ENCODE measurements at places on chromosomes 4 and X. TPM values are rescaled to one million over a fixed set of nuclear protein-coding genes. Genes with fewer than 3 reads are reported as not detected.

Gene PAGE1
- not detected for total RNA-seq

Gene AGTR2
- 0.69 TPM for total RNA-seq

Gene MAMLD1
- total RNA-seq = 1.8 TPM

Gene ATXN3L
- total RNA-seq = not detected

Gene PABPC4L
- 0.66 TPM for total RNA-seq

Gene GYPE
- total RNA-seq = 0.16 TPM

Gene RS1
- total RNA-seq = not detected

Gene CT45A8
- total RNA-seq = not detected

Gene TMEM185A
- total RNA-seq = 42.2 TPM

Gene TMEM271
- not detected for total RNA-seq

Gene POF1B
- total RNA-seq = 4.7 TPM

Gene EGFL6
- not detected for total RNA-seq

Gene CCDC149
- 9.0 TPM for total RNA-seq

Gene CYTL1
- total RNA-seq = 0.47 TPM

Gene MAOB
- total RNA-seq = 157 TPM

Gene CENPI
- 0.27 TPM for total RNA-seq

Gene EFHC2
- total RNA-seq = 11.7 TPM

Gene CCKAR
- not detected for total RNA-seq

Gene GSX2
- not detected for total RNA-seq

Gene TMEM35A
- total RNA-seq = not detected

Gene FSTL5
- total RNA-seq = not detected

- no peak for DNase-seq
These were observed at the start of gene FGA for GRCh38 chr4:154590329-154591006. Gene FGA (minus strand): TSS chr4:154590742. CDS start chr4:154590687, 55 bp downstream.

GRCh38 chrX:9023293-9023692 lies 10.6 kb downstream of the FAM9B start:
- DNase-seq = no peak

DNA sequence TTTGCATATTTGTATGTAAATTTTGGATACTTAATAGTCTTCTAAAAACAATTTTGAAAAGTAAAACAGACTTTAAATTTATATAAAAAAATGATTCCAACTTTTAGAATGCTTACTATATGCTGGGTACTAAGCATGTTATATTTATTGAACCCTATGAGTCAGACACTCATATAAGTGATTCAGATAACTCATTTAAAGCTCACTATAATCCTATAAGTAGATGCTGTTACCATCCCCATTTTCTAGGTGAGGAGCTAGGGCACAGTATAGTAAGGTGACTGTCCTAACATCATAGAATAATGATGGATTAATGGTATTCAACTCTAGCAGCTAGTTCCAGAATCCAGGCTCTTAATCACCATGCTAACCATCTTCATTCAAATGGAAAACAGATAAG lies 877.0 kb upstream of the GRID2 start:
- no peak for DNase-seq

- no peak for DNase-seq
These were observed 241.5 kb upstream of the IGFBP7 start for GRCh38 chr4:57351731-57352130.

GRCh38 chrX:135340831-135341230 lies 31.6 kb downstream of the ETDC start:
- no peak for DNase-seq

- DNase-seq = no peak
These were observed 103.3 kb upstream of the LEF1 start for GRCh38 chr4:108272046-108272445.

DNA sequence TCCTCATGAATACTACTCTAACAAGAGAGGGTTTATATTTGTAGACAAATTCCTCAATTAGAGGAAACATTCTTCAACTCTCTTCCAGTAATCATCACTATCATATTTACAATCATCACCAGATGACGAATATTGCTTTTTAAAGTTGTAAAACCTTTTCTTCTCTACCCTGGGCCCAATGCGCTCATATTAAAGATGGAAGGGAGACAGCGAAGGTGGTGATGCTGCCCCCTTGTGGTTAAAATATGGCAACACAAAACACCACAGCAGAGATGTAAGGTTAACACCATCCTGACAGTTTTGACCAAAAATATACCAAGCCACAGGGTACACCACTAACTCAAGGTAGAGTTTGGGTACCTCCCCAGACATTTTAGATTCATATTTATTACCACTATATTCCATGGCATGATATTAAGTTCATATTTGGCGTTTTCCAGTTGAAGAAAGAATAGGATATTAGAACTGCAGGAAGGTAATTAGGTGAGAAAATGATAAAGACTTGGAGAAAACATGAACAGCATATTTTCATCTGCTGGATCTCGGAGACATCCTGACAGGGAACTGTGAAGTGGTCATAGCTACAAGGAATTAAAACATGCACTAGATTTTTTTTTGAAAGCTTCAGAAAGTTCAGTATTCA lies 72.8 kb downstream of the SLC9A7 start:
- DNase-seq = no peak

DNA sequence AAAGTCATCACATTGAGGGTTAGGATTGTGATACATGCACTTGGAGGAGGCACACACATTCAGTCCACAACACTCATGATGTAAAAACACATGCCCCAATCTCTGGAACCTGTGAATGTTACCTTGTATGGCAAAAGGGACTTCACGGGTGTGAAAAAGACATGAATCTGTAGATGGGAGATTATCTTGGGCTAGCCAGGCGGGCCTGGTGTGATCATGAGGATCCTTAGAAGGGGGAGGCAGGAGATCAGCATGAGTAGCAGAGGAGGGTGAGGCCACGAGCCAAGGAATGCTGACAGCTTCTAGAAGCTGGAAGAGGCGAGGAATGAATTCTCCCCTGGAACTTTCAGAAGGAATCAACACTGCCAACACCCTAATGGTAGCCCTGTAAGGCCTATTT lies 77.5 kb upstream of the ENPP6 start:
- DNase-seq = no peak

GRCh38 chrX:16516232-16516876 lies 133.6 kb upstream of the S100G start:
- DNase-seq = no peak

GRCh38 chr4:19520939-19521520 lies 730.7 kb upstream of the SLIT2 start:
- no peak for DNase-seq

- no peak for DNase-seq
These were observed 61.0 kb downstream of the RASGEF1B start for GRCh38 chr4:81410680-81411079.

DNA sequence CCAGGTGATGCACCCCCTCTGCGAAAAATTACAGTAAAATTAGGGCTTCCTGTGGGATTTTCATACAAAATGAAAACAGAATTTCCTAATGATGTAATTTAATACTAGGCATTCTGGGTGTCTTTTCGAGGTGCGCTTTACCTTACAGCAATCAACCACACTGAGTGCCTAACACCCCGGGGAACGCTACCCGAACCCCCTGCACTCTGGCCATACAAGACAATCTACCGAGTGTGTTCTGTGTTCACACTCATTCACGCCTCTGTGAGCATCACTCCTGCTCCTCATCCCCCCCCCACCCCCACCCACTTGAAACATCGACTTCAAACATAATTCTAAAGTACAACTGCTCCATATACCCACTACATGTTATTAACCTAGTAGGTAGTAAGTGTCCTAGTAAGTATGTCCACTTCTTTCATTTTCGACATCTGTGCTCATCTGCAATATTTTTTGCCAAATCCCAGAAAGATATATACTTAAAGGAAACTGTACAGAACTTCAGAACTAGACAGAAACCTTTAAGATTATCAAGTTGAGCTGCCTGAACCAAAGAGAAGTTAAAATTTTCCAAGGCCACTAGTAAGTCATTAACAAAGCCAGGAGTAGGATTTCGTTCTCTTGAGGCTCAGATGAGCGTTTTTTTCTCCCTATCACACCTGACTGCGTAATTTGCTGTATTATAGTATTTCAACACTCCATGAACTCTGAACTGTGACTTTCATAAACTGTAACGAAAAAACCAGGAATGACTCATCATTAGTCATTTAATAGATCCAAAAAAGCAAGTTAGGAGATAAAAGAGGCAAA lies 80.0 kb downstream of the FAT1 start:
- no peak for DNase-seq

GRCh38 chr4:66169341-66169740 lies 499.1 kb upstream of the EPHA5 start:
- no peak for DNase-seq

DNA sequence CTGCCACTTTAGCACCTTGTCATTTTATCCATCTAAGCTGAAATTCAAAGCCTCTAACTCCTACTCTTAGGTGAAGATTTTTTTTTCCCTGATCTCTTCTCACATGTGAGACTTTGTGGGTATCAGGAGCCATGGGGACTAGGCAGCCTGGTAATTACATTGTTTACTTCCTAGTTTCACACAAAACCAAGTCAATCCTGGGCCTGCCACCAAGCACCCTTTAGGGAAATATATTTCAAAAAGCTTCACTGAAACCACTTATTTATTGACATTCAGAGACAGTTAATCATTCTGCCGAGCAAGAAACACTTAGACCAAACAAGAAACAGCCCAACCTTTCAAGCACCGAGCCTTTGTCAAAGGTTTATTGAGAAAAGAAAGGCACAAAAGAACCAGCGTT lies 200.0 kb downstream of the RELL1 start:
- DNase-seq = no peak

DNA sequence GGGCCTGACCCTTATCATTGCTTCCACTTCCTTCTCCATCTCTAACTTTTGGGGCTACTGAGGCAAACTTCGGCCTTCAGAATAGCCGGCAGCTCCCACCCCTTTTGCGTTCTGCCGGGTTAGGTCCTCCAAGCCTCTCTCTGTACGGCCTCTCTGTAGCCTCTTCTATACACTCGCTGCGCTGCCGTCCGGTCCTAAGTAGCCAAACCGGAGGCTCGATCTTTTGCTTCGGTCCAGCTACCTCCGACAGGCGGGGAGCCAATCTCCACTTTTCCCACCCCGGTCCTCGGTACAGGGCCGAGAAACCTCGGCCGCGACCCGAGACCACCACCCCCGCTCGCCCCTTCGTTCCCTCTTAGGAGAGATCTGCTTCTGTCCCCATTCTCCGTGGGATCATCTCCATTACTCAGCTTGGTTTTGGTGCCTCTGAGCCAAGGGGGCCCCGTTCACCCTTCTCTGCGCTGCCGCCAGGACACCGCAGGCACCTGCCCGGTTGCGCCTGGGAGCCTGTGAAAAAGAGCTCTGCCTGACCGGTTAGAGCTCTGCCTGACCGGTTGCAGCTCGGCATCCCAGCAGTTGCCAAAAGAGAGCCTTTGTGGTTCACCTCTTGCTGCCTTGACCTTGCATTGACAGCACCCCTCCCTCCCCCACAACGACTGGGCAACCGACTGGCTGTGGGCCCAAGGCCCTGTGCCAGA lies 1.0 kb upstream of the HTR2C start:
- DNase-seq = no peak

DNA sequence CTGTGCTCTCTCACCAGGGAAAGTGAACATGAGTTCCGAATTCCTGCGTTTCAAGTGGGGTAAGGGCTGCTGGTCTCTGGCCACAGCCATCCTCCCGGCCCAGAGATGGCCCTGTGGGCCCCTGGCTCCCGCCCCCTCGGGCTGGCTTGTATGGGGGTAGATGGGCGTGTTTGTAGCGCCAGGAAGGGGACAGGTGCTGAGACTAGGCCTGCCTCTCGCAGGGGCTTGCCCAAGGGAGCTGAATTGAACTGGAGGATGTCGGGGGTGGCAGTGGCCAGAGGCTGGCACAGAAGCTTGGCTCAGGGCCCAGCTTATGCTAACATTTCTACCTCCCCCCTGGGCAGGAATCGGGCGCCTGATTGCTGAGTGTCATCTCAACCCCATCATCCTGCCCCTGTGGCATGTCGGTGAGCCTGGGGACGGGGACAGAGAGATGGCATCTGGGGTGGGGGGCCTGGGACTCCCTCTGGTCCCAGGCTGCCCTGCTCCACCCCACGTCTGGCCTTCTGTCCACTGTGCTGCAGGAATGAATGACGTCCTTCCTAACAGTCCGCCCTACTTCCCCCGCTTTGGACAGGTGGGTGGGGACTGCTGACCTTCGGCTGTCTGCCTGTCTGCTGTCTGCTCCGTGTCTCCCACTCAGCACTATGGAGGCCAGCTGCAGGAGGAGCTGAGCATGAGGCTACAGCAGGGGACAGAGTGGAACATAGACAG lies 8.5 kb downstream of the TAFAZZIN start:
- peak; percentile 46 for DNase-seq

GRCh38 chr4:85747882-85748491 lies 273.0 kb downstream of the ARHGAP24 start:
- DNase-seq = no peak

GRCh38 chr4:120869613-120870278 lies 52.8 kb downstream of the PRDM5 start:
- DNase-seq = no peak

GRCh38 chrX:139063364-139063763 lies 351.8 kb upstream of the FGF13 start:
- no peak for DNase-seq

GRCh38 chrX:1391707-1392375 lies at the start of gene SLC25A6:
Gene SLC25A6 (minus strand): TSS chrX:1392113. CDS start chrX:1392009, 104 bp downstream.
- DNase-seq = peak; percentile 100

- peak; percentile 98 for DNase-seq
These were observed at the start of gene BBS12 for GRCh38 chr4:122732329-122733026. Gene BBS12 (plus strand): TSS chr4:122732704. CDS start chr4:122741893, 9,189 bp downstream.

- no peak for DNase-seq
These were observed 48.5 kb downstream of the ZCCHC12 start for GRCh38 chrX:118872102-118872566.

DNA sequence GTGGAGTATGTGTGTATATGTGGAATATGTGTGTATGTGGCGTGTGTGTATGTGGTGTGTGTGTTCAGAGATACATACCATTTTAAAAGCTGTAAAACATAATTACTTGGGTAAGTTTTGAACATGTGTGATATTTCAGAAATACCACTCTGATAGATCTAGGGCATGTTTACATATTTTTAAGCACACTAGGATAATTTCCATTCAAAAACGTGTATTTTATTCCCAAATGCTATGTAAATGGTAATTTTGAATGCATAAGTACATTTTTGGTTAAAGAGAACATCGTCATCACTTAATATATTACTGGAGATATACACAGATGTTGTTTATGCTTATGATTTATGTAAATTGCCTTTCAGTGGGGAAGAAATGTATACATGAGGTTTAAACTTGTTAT lies 34.7 kb upstream of the SHISA3 start:
- DNase-seq = no peak

DNA sequence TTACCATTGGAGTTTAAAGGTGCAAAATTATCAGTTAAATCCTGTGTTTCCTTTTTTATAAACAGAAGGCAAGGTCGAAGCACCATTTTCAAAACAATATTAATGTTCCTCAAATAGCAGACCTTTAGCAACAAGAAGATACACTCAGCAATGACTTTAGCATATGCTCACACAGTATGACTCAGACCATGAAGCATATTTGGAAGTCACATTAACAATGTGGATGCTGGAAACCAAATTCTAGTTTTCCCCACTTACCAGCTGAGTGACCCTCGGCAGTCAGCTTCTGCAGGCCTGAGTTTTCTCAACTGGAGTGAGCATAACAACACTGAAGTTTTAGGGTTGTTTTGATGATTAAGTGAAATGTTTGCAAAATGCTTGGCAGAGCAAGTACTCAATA lies 130.5 kb downstream of the ANK2 start:
- no peak for DNase-seq

- no peak for DNase-seq
These were observed 8.8 kb downstream of the ENAM start for GRCh38 chr4:70637239-70637913.
